ENCODE measurements at places on chromosomes 7 and 10. TPM values are rescaled to one million over a fixed set of nuclear protein-coding genes. Genes with fewer than 3 reads are reported as not detected.

- no peak for DNase-seq
These were observed 22.7 kb upstream of the ZWINT start for GRCh38 chr10:56383806-56384205.

DNA sequence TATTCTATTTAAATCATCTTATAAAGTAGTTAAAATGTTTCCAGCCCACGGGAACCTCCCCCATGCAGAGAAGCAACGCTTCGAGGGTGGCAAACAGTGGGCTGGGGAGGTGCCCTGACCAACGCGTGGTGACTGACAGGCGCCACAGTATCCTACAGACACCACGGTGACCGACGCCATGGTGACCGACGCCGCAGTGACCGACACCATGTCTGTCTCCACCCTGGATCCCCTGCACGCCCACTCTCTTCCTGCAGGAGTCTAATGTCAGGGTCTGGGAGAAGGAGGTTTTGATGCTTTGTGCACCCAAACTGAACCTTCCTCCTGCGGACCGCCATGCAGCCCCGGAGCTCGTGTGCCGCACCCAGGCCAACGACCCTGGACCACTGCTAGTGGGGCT, 464.4 kb downstream of the PTPRN2 start:
- DNase-seq, result peak; percentile 73

DNA sequence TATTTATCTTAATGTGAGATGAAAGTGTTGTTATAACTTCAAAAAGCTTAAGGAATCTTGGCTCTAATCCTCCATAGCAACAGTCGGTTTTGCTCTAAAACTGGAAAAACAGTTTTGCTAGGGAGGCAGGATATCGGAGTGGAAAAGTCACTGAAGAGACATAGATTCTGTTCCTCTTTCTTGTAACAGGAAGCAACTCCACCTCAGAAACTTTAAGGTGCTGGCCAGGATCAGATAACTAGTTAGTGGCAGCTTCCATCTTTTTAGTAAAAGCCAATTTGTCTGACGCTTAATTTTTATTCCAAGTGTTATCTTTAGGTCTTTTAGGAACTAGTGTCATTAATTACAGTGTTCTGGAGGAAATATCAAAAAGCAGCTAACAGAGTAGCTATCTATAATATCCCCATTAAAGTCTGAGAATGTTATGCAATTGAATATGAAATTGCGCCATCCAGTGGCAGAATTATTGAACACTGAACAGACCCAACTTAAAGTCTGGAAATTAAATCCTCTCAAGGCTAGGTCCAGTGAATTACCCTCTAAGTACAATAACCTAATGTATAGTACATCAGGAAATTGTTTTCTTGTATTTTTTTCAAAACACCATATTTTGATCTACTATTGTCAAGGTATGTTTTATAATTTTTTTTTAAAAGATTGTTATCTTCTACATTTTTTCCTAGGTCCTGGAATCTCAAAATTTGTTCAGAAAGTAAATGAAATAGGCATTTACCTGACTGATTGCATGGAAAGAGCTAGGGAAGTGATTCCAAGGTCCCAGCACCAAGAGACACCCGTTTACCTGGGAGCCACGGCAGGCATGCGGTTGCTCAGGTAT, 65.9 kb upstream of the CC2D2B start:
- DNase-seq, result no peak

- DNase-seq, result no peak
These were observed 105.1 kb upstream of the TCF7L2 start for GRCh38 chr10:112844681-112845544.

- no peak for DNase-seq
These were observed 933.3 kb downstream of the GRID1 start for GRCh38 chr10:85433248-85433647.

DNA sequence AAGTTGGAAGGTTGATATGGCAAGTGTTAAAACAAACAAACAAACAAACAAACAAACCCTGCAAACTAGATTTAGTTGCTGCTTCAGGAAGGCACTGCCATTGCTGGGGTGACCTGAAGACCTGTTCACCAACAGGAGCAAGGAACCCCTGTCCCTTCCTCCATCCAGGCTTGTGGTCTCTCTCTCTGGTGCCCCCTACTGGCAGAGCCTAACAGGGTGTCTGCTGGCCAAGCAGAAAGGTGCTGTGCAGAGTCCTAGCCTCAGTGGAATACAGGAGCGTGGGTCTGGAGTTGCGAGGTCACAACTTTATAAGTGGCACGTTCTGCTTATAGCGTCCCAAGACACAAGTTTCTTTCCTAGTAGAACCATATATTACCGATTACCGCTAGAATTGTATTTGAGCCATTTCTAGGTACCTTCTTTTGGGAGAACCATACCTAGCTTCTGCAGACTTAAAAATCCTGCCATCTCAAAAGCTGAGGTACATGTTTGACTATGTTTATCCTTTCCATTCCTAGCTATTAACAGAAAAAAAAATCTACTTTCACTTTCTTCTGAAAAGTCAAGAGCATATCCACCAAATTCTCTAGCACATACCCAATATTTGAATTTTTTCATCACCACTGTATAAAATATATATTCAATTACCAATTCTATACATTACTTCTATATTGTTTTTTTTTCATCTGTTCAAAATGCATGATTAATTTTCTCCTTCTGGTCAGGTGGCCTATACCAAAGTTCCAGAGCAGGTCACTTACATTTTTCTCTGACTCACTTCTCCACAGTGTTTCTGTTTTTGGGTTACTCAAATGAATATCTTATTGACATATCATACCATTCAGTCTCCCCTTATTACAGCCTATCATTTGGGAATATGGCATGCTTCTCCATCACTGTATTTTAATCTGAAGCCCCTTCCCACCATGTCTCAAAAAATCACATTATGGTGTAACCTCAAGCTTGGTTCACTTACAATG, 29.1 kb upstream of the CALD1 start:
- no peak for DNase-seq

- DNase-seq, result no peak
These were observed 7.0 kb downstream of the NAT16 start for GRCh38 chr7:101172854-101173751.

DNA sequence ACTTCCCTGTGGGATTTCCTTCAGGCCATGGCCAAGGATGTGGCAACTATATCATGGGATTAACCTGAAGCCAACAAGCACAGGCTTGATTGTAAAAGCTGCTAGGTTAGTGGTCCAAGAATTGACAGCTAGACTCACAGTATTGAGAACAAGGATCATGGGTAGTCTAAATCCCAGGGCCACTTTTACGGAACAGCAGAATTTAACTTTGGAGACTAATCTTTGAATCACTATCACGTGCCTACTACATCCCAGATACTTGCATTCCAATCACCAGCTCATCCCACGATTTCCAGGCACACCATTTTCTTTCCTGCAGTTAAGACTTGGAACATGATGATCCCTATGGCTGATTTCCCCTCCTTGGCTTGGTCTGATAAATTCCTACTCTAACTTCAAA, 65.6 kb upstream of the ADO start:
- DNase-seq, result no peak

- no peak for DNase-seq
These were observed 74.3 kb downstream of the PTN start for GRCh38 chr7:137269240-137269639.

- DNase-seq, result peak; percentile 75
These were observed 198.2 kb downstream of the EBF3 start for GRCh38 chr10:129765664-129766550.

GRCh38 chr10:129021594-129022304, 445.3 kb upstream of the MGMT start:
- DNase-seq, result no peak

DNA sequence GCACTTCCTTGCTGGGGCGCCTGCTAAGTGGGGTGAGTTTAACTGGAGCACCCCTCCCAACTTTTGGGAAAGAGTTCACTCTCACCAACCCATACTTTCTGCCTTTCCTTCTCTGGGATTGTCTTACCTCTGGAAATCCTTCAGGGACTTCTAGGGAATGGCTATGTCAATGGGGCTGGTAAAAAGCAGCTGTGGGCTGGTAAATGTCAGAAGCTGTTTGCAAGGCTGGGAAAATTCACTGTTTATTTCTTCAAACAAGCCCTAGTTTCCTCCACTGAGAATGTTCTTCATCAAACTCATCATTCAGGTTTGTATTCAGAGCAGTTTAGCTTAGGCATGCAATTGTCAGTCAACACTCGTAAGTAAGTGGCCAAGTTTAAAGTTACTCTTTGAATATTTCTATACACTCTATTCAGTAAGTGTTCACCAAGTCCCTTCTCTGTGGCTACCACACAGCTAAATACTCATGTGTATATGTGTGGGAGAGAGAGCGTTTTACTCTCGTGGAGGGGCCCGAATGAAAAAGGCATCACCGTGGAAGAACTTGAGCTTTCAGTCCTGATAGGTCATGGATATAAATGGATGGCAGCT, 654.8 kb downstream of the LRMDA start:
- DNase-seq, result no peak

GRCh38 chr7:153509768-153510167, 542.4 kb upstream of the DPP6 start:
- DNase-seq, result no peak

GRCh38 chr10:74917481-74918077, 91.2 kb downstream of the KAT6B start:
- DNase-seq, result no peak

GRCh38 chr7:47268851-47269836, 312.8 kb downstream of the TNS3 start:
- DNase-seq, result peak; percentile 76

GRCh38 chr7:7693881-7694280, 24.5 kb downstream of the RPA3 start:
- no peak for DNase-seq

DNA sequence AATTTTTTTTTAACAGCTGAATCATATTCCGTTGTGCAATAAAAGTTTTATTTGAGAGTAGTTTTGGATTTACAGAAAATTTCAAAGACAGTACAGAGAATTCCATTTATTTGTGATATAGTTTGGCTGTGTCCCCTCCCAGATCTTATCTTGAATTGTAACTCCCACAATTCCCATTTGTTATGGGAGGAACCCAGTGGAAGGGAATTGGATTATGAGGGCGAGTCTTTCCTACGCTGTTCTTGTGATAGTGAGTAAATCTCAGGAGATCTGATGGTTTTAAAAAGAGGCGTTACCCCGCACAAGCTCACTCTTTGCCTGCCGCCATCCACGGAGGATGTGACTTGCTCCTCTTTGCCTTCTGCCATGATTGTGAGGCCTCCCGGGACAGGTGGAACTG, 228.0 kb upstream of the MAGI2 start:
- DNase-seq, result no peak

DNA sequence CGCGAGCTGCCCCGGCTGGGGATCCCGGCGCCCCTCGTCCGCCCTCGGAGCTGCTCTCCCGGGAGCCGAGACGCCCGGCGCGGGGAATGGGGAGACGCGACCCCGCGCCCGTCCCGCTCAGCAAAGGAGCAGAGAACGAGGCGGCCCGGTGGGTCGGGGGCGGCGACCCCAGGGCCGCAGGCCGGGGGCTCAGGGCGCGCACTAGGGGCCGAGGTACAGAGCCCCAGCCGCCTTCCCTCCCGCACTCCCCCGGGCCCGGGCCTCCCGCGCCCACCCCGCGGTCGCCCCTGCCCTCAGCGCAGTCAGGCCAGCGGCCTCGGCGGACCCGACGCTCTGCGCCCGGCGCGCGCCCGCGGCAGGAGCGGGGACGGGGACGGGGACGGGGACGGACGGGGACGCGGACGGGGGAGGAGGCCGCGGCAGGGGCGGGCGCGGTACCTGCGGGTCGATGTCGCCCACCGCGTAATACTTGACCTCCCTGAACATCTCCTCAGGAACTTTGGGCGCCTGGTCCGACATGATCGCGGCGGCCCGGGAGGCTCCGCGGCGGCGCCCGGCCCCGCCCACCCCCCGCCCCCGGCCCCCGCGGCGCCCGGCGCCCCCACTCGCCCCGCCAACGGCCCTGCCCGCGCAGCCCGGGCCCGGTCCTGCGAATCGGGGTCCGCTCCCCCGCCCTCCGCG, 373 bp downstream of the PAXIP1 start:
- no peak for DNase-seq

- no peak for DNase-seq
These were observed 2.9 kb upstream of the ADAM8 start for GRCh38 chr10:133279326-133280226.

DNA sequence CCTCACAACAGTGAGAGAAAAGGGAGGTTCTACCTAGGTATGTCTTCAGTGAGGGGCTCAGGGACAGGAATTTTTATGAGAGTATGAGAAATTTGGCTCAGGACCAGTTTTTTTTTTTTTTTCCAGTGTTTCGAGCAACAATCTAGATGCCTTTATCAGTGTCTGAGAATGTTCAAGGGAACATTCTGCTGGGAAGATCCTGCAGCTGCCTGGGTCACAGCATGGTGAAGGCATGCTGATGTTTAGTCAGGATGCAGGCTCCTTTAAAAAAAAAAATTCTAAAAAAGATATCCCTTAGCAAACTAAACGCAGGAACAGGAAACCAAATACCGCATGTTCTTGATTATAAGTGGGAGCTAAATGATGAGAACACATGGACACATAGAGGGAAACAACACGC, 31.0 kb downstream of the SBDS start:
- DNase-seq, result peak; percentile 5

DNA sequence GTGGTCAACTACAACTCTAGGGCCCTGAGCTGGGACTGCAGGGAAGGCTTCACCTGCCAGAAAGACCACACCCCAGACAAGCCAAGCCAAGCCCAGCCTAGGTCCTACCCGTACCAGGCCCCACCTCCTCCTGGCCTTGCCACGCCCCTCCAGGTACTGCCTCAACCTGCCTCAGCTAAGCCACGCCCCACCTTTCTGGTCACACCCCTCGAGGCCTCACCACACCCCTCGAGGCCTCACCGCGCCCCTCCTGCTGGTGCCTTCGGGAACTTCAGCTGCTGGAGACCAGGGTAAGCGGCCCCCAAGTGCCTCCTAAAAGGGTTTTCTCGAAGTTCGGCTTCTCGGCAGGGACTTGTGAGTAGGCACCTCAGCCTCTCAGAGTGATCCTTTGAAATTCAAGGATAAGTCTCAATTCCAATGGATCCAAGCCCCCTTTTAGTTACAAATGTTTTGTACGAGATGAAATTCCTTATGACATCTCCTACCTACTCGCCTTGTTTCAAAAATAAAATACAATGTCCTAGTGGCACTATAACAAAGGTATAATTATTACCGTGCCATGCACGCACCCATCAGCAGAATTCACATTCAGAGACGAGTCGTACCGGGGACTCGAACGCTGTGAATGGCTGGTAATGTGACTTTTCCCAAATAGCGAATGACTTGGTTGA, 171.2 kb downstream of the ARHGAP21 start:
- DNase-seq, result no peak

The SH2D4B gene
- total RNA-seq, result not detected

The MAT1A gene
- not detected for total RNA-seq

The MMD2 gene
- not detected for total RNA-seq

The CHN2 gene
- total RNA-seq, result 11.6 TPM

The TMEM229A gene
- total RNA-seq, result 0.10 TPM

The BMI1 gene
- 71.7 TPM for total RNA-seq

The SUN3 gene
- not detected for total RNA-seq

The ST8SIA6 gene
- total RNA-seq, result 3.1 TPM

The SAP25 gene
- 5.0 TPM for total RNA-seq

The ACTR3C gene
- 1.00 TPM for total RNA-seq

The RELN gene
- total RNA-seq, result 6.2 TPM

The BICC1 gene
- 28.5 TPM for total RNA-seq

The ZNF853 gene
- 8.1 TPM for total RNA-seq

The ZNF727 gene
- 6.4 TPM for total RNA-seq
